Activated T-cell treated with anti-CD3 and anti-CD28 coated beads for 48 hours (primary cell): ENCODE measurements at places on chromosomes 1 and 21.

DNA sequence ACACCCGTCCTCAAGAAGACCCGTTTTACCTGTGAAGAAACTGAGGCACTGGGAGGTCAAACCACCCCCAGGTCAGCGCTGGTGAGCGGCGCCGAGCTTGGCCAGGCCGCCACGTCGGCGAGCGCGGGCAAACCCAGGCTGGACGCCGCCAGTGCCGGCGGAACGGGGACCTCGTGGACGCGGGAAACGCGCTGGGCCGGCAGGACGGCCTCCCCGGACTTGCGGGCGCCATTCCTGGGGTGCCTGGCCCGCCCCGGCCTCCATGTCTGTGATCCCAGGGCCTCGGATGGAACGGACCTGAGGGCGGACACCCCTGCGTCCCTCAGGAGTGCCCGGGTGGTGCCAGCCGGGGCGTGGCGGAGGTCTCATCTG, 764 bp upstream of the SUMO3 start:
- no peak for DNase-seq

DNA sequence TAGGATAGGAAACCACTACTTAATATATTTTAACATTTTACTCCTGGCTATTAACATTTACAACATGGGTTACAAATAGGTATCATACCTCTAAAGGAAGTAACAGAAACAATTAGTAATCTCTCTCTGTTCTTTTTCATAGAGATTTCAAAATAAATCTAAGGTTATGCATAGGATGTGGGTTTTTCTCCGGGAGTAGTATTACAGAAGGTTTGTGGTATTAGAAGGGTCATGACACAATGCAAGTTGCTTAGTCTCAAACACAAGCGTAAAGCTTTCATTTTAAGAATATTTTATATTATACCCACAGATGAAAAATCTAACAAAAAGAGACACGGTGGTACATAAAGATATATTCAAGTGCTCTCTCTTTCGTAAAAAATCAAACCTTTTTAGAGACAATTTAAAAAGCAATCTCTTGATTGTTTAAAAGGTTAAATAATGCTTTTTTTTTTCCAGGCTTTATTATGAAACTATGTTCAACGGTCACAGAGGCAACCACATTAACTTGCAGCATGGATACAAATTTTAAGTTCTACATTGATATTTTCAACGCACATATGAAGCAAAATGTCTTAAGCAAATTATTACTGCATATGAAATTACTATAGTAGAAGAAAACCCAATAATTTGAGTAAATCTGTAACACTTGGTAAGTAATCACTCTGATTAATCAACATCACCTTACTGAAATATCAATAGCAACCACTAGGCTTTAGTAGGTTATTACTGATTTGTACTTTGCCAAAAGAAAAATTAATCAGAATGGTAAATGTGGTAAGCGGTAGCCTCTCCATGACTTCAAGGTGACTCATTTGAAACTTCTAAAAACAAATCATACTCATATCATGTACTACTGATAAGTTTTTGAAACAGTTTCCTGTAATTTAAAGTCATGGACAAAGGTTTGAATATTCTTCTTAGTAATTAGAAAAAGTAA, 97.4 kb upstream of the GFI1 start:
- DNase-seq = no peak

DNA sequence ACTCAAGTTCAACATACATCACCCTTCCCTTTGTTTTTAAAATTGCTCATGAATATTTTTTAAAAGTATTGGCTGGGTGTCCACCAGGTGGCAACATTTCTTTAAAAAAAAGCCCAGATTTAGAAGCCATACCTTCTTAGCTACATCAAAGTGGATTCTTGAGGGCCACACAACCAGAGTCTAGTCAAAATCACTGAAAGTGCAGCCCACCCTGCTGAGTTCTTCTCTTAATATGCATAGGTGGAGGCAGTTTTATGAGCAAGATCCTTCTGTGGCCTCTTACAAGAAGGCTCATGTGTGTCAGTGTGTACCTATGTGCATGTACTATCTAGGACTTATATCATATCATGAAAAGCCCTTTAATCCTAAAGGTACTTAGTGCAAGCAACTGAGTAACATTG, 16.9 kb upstream of the GNG12 start:
- no peak for DNase-seq

GRCh38 chr1:197027359-197027758, 39.7 kb downstream of the F13B start:
- no peak for DNase-seq

DNA sequence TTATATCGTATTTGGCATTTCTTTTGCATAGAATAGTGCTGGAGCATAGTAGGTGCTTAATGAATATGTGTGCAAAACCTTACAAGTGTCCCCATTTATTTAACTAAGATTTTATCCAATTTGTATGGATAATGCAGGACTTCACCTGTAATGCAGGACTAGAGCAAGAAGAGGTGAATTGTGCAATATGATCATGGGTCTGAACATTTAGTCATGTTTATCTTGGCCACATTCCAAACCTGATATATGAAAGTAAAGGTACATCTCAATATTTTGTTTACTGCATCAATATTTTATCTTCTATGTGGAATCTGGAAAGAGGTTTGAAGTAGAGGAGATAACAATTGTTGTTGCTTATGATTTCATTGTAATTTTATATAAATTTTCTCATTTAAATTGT, 1626.7 kb upstream of the B3GALT2 start:
- no peak for DNase-seq

- DNase-seq = no peak
Measured at GRCh38 chr1:110056776-110057175, 13.7 kb downstream of the ALX3 start.

DNA sequence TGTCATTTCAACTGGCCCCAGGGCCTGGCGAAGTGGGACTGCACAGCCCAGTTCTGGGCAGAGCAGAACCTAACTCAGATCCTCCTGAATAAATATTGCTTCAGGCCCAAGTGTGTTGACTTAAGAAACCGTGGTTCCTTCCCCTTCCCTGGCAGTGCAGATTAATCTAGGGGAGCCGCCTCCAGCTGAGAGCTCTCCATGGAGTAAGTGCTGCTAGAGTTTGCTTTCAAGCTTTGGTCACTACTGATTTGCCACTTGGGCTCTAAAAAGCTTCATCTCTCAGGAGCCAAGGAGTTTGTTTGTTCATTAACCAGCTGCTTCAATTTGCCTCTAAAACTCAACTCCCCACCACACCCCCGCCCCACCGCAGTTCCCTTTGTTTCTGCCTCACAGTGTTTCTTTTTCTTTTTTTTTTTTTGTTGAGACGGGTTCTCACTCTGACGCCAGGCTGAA, 112.1 kb downstream of the DTL start:
- DNase-seq = no peak

GRCh38 chr1:14939527-14940284, 213.8 kb upstream of the TMEM51 start:
- no peak for DNase-seq

- no peak for DNase-seq
Measured at GRCh38 chr1:203176273-203177035, 828 bp upstream of the MYBPH start.

- no peak for DNase-seq
Measured at GRCh38 chr21:32100423-32100822, 178.4 kb downstream of the MIS18A start.

GRCh38 chr1:245788886-245789285, 634.1 kb downstream of the KIF26B start:
- DNase-seq = no peak
